ENCODE measurements at places on chromosomes 4 and X.

- DNase-seq: no peak
These were observed 8.6 kb upstream of the VCX2 start for GRCh38 chrX:8179656-8180055.

DNA sequence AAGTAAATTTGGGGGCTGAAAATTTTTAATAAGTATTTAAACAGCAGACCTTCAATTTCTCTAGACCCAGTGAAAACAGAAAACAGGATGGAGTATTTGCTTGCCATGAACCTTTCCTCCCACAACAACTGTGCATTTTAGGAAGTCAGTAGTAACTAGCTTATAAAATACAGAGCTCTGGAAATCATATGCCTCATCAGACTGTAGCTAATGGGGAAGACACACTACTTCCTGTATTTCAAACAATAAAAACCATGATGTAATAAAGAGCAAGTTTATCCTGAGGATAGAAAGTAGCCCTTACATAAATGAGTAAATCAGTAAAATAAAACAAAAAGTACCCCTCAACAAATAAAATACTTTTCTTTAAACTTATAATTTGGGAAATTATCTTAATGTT lies 280.1 kb upstream of the ZFP42 start:
- DNase-seq: no peak

DNA sequence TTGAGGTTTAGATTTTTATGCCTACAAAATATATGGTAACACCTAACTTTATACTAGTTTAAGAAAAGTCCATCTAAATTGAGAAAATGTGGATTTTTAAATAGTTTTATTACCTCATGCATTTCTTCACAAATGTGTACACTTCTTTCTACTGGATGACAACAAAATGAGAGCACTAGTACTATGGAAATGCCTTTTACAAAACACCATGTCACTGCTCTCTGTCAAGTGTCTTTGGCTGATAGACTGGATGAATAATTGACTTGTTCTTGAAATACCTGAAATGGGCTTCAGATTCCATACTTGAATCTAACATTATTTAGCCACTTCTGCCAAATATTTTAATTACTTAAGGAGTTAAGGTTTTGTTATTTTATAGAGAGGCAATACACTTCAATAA lies 49.5 kb downstream of the AMELX start:
- no peak for DNase-seq

DNA sequence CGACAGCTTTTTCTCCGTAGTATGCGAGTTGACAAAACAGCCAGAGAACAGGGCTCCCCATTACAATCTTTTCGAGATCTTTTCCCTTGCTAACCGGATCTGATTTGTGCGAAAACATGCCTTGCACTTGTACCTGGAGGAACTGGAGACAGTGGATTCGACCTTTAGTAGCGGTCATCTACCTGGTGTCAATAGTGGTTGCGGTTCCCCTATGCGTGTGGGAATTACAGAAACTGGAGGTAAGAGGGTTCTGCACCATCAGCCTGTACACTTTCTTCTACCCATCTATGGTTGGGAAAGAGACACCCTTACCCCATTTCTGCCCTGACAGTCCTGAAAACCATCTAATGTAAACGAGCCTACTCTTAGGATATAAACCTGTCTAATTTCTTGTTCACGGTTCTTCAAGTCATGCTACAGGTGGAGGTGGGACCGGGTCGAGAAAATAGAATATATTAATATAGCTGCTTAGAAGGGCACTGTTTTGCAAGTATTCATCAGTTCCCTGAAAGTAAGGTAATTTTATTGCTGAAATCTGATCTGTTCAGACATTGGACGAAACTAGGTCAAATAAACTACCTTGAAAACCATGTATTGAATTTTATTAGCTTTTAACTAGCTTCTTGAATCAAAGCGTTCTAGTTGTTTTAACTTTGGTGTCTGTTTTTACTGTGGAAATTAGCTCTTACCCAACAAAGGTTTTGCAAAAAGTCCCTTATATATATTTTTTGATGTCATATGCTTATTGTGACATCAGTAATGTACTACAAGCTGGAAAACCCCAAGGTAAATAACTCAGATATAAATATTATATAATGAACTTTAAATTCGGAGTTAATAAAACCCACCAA lies 869 bp downstream of the TMEM184C start:
- peak; percentile 30 for DNase-seq

DNA sequence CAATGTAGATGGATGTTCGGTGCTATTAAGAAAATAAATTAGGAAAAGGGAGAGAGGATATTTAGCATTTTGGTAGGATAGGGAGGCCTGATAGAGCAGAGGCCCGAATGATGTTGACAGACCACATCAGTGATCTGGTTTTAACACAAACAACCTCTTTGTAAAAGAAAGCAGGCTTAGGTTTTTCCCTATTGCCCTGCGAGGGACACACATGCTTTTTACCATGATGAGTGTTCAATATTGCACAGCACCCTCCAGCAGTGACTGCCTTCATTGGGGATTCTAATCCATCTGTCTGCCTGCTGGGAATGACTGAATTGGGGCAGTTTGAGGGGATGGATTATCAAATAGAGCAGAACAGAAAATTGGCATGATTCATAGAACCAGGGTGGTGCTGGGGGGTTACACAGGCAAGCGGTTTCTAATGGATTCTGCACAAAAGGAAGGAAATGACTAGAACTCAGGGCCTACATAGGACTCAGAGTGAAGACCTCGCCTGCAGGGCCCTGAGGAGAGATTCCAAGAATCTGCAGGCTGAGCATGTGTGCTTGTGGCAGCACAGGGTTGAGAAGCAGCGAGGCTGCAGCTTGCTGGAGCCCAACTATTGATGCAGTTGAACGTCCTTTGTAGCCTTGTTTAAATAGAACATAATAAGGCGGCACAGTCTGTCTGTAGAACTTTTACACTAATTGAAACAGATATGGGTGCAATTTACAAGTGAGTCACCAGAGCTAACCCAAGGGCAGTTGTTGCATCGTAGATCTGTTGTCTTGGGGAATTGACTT lies 58.0 kb downstream of the RHOH start:
- no peak for DNase-seq

DNA sequence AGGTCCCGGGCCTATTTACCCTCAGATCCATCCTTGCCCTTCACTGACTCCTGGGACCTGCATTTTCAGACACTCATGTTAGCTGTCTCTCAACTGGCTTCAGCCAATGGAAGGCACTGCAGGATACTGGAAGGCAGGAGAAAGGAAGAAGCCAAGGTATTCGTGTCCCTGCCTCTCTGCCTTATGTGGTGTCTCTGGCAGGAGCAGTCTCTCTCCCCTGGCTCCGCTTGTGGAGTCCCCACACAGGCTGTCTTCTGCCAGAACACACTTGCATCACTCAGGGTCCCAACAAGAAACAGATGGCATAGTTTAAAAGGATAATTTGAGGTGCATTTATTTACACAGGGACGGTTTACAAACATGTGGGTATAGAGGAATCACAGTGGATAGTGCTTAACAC lies 21.6 kb upstream of the MAPK10 start:
- DNase-seq: no peak

DNA sequence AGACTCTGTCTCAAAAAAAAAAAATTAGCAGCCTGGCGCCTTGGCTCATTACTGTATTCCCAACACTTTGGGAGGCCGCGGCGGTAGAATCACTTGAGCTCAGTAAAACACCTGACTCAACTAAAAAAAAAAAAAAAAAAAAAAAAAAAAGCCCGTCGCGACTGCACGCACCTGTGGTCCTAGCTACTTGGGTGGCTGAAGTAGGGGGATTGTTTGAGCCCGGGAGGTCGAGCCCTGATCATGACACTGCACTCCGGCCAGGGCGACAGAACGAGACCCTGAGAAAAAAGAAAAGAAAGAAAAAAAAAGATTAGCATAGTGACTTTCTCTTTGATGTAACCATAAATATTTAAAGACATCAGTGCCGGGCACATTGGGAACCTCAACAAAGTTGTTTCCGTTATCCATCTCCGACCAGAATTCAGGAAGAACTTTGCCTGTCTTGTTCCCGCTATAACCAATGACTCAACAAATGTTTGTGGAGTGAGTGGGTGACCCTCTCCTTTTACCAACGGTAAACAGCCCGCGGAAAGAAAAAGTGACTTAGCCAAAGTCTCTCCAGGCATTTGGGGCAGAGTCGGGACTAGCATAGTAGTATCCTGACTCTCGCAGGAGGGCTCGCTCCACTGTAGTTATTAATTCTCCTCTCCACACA lies 553 bp upstream of the MED28 start:
- DNase-seq: peak; percentile 65

DNA sequence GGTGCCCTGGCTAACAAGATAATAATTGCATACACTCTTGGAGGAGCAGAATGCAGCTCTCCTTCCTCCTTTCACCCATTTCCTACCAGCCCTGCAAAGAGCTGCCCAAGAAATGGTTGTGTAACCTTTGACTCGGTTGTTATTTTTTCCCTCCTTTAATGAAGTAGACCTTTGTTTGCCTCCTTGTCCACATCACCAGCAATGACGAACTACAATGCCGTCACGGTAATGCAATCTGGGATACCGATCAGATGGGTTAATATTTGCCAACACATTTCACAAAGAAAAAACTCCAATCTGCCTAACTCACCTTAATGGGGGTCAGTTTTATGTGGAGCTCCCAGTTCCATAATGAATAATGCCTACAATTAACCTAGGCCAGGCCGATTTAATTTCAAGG lies 32.0 kb downstream of the GPRIN3 start:
- DNase-seq: no peak

DNA sequence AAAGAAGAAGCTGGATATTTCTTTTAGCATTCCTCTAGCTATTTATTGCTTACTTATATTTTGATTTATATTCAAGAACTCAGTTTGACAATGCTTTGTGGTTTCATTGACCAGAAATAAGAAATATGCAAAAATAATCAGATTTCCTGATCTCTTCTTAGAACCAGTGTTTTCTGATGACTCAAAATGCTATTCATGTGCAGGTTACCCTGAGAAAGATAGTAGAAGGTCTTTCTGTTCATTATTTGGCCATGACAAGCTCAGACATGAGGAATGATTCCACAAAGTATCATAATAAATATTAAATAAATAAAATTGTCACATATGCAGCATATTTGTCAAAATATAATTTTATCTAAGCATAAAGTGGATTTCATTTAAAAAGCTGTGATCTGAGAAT lies 24.1 kb downstream of the ADH7 start:
- DNase-seq: no peak

GRCh38 chr4:2837904-2838496 lies 5.6 kb upstream of the ADD1 start:
- no peak for DNase-seq

DNA sequence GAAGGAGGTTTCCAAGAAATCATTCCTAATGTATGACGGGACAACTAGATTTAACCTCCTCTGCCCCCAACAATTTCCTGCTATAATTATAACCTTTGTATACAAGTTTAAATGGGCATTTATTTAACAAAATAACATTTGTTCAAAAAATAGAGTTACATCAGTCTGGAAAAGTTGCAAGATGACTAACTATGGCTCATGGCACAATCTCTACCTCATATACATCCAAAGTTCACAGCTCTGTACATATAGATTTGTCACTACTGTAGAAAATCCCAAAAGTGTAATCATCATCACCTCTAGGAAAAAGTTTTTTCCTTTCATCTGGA lies 3.8 kb upstream of the RPS6KA3 start:
- DNase-seq: no peak

GRCh38 chrX:20680998-20681397 lies 414.3 kb upstream of the RPS6KA3 start:
- DNase-seq: no peak

- no peak for DNase-seq
These were observed 55.6 kb upstream of the LSM6 start for GRCh38 chr4:146119845-146120404.

DNA sequence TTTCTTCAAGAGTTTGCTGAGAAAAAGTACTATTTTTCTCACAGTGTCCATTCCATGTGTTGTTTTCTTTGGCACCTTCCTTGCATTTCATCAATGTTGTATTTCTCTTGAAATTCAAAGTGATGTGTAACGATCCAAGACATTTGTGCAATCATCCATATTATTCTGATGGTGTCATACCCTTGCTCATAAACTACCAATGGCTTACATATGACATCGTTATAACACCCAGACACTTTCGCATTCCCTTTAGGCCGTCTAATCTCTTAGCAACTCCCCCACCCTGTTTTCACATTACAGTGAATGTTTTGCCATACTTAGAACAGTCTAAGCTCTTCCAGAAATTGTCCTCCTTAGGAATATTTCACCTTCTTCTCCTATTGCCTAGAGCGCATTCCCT lies 1779.0 kb downstream of the PCDH7 start:
- no peak for DNase-seq

DNA sequence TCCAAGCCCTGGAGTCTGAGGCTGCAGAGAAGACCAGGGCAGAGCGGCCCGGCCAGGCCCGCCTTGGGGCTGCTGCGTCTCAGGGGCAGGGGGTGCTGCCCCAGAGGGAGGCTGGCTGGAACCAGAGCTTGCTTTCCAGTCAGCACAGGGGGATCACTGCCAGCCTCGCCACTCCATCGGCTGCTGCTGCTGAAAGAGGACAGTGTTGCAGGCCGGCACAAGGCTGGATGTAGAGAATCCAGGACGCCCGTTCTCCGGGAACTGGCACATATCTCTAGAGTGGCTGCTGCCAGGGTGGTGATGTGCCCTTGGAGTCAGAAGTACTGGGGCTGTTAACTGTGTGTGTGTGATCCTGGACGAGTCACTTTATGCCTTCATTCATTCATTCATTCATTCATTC lies 31.9 kb upstream of the SORCS2 start:
- DNase-seq: no peak

- no peak for DNase-seq
These were observed 82.2 kb downstream of the KLF8 start for GRCh38 chrX:56314334-56314733.

- no peak for DNase-seq
These were observed 82.1 kb downstream of the EFNB1 start for GRCh38 chrX:68910731-68911428.

DNA sequence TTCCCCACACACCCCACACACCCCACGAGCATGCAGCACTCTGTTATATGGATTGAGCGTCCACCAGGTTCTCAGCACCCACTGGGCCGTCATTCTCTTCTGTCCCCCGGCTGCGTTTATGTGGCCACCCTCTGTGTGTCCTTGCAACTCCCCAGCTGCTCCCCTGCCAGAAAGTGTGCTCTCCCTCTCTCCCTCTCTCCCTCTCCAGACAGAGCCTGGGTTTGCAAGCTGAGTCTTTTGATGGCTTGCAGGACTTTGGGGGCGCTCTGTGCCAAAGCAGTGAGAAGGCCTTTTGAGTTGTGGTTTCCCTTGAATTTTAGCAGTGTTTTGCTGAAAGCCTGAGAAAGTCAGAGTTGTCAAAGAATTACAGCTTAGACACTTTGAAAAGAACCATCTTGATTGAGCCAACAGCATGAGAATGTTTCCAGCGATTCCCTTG lies 173.5 kb downstream of the DCLK2 start:
- no peak for DNase-seq

- DNase-seq: no peak
These were observed 607 bp upstream of the DKC1 start for GRCh38 chrX:154761977-154762536.

DNA sequence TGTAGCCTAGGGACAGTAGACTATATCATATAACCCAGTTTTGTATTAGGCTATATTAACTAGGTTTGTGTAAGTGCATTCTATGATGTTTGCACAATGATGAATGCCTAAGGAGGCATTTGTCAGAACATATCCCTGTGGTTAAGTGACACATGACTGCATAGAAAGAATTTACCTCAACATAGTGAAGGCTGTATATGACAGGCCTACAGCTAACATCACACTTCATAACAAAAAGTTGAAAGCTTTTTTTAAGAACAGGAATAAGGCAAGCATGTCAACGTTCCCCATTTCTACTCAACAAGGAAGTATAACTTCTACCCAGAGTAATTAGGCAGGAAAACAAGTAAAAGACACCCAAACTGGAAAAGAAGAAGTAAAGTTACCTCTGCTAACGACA lies 165.9 kb upstream of the NDST4 start:
- peak; percentile 6 for DNase-seq
